WERI-Rb-1 (cell line): ENCODE measurements at places on chromosomes 4 and X.

DNA sequence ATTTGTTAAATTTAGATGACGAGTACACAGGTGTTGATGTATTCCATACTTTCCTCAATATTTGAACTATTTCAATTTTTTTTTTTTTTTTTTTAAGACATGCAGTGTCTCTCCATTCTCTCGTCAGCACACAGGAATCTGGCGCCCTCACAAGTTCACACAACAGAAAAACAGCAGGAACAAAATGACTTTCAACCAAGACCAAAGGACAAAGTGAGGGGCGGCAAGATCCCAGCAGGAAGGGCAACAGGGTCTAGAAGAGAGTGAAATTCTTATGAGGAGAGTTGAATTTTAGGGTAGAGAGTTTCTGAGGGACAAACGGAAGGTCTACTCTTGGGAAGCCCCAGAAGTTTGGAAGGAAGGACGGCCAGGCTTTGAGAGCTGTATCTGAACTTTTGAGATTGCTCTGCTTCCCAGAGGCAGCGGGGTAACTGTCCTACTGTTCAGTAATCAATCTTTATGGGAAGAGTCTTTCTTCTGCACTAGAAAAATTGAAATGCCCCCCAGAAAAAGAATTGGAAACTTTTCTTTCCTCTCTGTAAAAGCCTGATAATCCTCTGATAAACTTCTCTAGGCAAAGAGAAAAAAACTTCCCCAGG is 760.2 kb downstream of the RAB28 start:
- no peak for DNase-seq

DNA sequence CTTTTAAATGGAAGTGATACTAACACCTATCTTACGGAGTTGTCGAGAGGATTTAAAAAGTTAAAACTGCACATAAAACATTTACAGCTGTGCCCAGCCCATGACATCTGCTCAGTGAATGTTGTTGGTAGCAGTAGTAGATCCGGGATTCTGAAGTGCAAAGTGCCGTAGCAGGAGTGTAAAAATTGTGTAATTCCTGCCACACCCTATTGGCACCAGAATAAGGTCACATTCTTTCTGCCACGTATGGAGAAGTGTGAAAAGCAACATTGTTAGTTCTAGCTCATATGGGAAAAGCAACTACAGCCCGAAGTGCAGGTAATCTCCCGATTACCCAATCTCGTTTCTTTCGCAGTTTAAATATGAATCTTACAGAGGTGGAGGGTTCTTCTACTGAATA is 31.2 kb downstream of the PRIMPOL start:
- DNase-seq: no peak

DNA sequence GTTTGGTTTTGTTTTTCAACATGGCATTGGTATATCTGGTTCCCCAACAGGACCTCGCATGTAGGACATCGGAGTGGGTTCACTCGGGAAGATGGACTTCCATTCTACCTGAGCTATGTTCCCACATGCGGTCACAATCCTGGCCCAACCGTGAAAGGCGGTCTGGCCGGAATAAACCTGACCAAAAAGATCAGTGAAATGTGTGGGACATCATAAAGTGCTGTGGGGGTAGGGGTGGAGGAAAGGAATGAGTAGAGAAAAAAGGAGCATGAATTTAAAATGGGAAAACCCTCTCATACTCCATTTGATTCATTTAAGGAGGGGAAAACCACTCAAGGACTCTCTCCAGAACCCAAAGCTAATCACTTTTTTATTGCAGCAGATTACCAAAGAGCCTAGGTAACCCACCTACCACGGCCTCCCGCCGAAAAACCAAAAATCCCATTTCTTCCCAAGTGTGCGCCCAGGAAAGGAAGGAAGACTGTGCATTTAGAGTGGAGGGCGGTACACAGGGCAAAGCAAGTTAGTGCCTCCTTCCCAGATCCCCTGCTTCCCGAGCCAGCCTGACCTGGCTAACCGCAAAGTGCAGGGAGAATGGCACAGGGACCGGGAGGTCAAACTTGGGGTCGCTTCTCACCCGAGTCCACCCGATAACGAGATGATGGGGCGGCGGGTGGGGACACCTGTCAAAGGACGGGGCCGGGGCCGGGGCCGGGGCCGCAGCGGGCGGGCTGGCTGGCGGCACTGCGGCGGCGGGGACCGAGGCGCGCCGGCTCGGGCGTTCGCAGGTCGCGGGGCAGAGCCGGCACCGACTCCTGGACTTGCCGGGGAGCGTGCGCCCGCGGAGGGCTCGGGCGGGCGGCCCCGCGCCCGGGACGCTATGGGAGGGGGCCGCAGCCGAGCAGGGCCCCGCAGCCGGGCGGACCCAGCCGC is 669 bp downstream of the TMEM150C start:
- peak; percentile 16 for DNase-seq

GRCh38 chrX:116198810-116199209 is 28.3 kb downstream of the AGTR2 start:
- DNase-seq: no peak

DNA sequence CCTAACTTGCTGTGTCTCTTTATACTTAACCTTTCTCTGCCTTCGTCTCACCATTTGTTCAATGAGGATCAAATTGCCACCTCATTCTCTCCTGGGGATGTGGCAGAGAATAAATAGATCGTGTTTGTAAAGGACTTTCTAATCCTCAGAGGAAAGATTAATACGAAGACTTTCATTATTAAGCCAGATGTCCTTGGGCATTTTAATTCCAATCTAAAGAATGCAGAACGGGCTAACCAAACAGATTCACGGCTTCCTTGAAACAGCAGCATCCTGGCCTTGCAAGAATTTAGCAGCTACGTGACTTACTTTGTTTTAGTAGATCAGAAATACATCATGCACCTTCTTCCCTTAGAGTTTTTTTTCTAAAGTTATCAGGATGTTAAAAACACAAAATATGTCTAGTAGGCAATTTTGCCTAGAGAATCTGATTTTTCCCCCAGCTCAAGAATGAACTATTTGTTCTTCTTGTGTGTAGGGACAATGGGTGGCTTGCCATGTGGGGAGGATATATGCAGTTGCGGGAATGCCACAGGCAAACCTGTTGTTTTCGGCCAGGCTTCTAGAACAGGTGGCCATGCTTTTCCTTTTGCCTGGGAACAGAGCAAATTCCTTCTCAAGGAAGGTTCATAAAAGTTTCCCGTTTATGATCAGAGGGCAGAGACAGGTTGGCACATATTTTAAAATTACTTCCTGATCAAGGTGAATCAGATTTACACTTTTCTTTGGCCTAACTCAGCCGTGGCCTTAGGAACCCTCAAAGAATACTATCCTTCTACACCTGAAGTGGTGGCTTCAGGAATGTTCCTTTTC is 3.0 kb downstream of the MID1 start:
- no peak for DNase-seq

GRCh38 chr4:158767451-158767850 is 1.4 kb upstream of the FNIP2 start:
- no peak for DNase-seq

DNA sequence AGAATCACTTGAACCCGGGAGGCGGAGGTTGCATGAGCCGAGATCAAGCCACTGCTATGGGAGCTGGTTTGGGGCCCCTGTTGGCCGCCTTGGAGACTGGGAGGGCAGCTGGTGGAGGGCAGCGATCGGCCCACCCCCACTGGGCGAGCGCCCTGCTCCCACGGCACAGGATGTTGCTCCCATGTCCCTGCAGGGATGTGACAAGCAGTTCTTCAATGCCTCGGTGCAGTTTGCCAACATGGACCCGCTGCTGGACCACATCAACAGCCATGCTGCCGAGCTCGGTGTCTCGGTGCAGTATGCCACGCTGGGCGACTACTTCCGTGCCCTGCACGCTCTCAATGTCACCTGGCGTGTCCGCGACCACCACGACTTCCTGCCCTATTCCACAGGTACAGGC is 19.4 kb downstream of the MAN2B2 start:
- DNase-seq: no peak

GRCh38 chr4:3019145-3019846 is 55.0 kb downstream of the HTT-AS start:
- no peak for DNase-seq

DNA sequence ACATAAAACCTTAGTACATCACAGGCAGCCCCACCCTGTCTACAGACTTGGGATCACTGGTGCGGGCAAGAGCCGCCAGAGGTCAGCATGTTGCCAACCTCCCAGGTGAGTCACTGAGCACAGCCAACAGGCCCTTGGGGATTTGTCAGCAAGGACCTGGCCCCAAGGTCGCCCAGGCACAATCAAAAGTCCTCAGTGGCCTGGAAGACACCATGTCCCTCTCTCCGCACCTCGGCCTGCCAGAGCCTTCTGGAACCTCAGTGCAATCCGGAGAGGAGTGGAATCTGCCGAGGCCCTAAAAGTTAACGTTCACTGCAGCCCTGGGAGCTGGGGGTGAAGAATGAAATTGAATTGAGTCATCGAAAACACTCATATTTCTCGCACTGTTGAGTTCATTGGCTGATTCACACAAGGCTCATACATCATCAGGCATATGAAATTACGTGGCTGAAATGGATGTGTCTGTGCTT is 74.3 kb downstream of the WFS1 start:
- peak; percentile 80 for DNase-seq

- no peak for DNase-seq
These were observed 112.0 kb downstream of the C4orf51 start for GRCh38 chr4:145791988-145792387.

- DNase-seq: no peak
These were observed 664.8 kb downstream of the GRID2 start for GRCh38 chr4:92968556-92968955.

DNA sequence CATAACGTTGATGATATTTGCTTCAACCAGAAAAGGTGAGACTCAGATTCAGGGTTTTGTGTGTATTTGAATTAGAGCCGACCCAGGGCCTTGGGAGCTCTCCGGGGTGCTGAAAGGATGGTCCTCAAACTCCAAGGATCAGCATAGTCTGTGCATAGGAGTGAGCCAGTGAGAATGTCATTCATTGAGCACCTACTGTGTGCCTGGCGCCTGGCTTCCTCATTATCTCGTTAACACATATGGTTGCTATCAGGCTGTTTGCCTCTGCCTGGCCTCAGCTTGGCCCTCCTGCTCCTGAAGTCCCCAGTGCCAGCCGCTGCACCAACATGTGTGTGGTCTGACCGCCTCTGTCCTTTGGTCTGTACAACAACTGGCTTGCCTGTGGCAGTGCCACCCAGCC is 25.1 kb upstream of the JAKMIP1 start:
- no peak for DNase-seq

DNA sequence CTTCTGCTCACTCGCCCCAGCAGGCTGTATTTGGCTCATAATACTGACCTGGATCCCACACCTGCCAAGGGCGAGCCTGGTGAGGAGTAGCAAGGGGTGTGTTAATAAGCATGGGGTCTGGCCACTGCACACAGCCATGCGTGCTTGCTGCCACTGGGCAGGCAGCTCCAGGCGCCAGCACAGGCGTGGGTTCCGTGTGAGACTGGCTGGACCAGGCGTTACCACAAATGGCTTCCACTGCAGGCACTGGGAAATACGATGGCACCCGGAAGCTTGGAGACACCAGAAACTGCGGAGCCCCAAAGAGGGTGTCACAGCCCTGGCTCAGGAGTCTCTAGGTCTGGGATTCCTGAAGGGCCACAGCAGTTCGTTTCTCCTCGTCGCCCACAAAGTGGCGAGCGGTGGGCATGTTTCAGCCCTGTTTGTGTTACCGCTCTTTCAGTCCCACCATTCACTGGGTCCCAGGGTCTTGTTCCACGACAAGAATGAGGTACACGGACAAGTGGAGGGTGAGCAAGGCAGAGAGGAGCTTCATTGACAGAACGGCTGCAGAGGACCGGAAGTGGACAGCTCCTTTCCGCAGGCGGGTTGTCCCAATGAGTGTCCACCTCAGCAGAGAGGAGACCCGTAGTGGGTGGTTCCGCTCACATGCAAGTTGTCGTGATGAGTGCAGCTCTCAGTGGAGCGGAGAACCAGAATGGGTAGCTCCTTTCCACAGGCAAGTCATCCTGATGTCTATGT is 428.9 kb downstream of the EPHA5 start:
- no peak for DNase-seq

DNA sequence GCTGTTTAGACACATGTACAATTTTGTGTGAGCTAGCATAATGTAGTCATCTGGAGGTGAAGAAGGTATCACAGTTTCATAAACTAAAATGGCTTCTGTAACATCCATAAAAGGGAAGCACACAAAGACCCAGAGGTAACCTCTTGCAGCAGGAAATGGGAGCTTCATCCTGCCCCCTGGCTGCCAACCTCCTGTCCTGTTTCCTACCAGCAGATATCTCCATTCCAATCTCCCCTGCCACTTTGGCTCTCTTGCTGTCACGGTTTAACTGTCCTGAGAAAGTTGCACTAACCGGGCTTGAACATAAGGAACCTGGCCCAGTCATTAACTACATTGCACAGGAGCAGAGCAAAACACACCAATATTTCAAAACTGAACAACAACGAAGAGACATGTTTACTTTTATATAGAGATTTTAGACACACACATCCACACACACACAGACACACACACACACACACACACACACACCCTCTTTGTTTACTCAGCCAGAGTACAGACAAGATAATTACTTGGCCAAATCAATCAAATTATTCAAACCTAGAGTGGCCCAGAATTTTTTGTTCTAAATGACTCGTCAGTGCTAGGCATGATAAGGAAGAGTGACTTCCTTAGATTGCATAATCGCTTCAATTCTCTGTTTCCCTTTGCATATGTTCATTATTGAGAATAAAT is 24.2 kb downstream of the MID2 start:
- no peak for DNase-seq

DNA sequence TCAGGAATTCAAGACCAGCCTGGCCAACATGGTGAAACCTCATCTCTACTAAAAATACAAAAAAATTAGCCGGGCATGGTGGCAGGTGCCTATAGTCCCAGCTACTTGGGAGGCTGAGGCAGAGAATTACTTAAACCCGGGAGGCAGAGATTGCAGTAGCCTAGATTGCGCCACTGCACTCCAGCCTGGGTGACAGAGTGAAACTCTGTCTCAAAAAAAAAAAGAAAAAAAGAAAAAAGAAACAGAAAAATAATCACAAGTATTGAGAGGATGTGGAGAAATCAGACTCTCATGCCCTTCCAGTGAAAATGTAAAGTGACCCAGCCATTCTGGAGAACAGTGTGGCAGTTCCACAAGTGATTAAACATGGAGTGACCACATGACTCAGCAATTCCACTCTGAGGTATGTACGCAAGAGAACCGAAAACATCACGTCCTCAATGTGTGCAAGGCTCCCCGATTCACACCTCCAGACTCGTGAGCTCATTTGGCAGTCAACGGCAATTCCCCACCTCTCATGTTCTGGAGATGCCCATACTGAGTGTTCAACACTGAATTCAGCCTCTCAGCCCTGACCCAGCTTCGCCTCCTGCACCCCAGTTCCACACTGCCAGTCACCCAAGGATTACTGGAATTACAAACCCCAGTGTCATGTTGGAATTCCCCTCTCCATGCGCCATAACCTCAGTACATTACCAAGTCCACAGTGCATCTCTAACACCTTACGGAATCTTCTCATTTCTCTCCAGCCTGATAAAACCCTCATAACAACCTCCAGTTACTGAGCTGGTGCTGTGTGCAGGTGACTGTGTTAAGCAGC is 21.1 kb downstream of the ACOX3 start:
- no peak for DNase-seq

GRCh38 chrX:145843146-145843904 is 25.7 kb downstream of the SLITRK2 start:
- DNase-seq: no peak

DNA sequence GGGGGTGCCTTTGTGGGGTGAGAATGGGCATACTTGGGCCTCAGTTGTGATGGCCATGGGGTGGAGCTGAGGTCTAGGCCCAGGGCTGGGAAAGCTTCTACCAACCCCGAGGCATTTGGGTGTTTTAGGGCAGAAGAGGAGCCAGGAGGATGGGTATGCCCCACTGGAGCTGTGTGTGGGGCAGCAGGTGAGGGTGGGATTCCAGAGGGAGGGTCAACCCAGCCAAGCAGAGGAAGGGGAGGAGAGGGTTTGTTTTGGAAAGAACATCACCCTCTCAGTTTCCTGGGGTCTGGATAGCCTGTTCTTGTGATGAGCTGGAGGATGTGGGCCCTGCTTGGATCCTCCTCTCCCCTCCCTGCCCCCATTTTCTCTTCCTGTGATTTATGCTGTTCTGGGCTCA is 620 bp downstream of the IL9R start:
- DNase-seq: no peak
